ENCODE measurements at places on chromosomes 12 and 14. TPM values are rescaled to one million over a fixed set of nuclear protein-coding genes. Genes with fewer than 3 reads are reported as not detected.

DNA sequence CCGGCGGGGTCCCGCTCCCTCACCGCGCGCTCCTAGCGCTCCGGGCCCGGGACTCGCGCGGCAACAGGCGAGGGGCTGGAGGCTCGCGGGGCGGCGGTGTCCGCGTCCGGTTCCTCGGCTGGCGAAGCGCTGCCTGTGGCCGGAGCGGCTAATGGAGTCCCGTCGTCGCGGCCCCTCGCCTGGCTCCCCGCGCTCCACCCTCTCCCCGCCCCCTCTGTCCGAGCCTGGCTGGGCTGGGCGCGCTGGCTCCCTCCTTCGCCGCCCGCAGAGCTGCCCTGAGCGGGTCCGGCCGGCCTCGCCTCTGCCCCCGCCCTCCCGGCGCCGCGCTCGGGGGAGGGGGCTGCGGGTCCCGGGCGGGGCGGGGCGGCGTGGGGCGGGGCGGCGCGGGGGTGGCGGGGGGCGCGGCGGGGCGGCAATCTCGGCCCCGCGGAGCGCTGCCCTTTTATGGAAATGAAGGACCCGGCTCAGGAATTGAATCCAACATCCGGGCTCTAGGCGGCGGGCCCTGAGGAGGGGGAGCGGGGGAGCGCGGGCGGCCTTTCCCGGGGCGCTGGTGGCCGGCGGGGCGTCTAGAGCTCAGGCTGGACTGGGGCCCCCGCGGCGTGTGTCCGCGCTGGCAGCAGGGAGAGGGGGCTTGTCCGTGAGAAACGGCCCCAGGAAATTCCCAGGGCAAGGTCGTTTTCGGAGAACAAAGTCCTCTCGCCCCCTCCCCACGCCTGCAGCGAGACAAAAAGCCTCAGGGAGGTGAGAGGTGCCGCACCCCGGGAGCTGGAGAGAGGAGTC lies at the start of gene FERMT2:
TSS of gene FERMT2 (minus strand) at position 153 of the 783 bp plus-strand sequence. CDS start 482 bp downstream, outside the sequence.
- peak; percentile 86 for DNase-seq

The STAC3 gene
- 7.0 TPM for total RNA-seq

The SSTR1 gene
- total RNA-seq: 3.8 TPM

The TCL1B gene
- 0.83 TPM for total RNA-seq

GRCh38 chr12:126554625-126555024 lies 1489.4 kb downstream of the AACS start:
- DNase-seq: no peak

The NACA gene
- 908 TPM for total RNA-seq

- DNase-seq: peak; percentile 93
Measured at GRCh38 chr14:21014761-21015190, 10.1 kb downstream of the NDRG2 start.

DNA sequence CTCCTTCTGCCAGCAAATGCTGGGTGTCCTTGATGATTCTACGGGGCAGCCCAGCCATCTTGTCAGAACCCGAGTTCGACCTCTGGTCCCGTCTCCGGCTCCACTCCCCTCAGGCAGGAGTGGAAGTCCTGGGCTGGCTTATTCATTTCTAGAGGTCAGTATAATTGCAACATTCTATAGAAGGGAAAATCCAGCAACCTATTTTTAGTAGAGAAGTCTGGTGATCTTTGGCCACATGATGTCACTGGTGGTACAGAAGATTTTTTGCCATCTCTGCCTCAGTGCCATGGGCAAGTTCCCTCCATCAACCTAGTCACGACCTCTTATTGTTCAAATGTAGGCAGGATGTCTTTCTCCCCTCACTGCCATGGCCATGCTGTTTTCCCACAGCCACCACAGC lies 22.4 kb downstream of the OR10G2 start:
- DNase-seq: peak; percentile 22

DNA sequence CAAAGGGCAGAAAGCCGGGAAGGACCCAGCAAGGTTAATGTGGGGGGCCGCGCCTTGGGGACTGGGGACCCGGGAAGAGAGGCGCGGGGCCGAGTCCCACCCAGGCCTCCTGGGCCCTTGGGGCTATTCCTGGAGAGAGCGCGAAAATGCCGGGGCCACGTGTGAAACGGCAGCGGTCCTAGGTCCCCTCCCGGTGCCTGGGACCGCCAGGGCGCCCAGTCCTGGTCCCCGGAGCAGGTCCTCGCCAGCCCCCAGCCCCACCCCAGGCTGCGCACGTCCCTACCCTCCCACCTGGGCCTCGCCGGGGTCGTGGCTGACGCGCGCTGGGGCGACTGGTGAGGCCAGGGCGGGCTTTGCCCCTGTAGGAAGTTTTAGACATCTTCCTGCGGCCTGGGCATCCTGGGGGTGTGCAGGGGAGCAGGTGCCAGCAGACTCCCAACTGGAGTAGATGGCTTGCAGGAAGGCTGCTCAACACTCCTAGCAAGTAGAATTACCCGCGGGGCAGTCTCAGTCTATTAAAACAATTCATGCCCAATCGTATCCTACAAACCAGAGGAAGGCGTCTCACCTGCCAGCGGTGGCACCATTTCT lies 708 bp downstream of the FAR2 start:
- no peak for DNase-seq

GRCh38 chr14:104822821-104823615 lies 22.1 kb downstream of the ZBTB42 start:
- DNase-seq: no peak

- no peak for DNase-seq
Measured at GRCh38 chr12:96314723-96315122, 85.5 kb downstream of the CDK17 start.

The CLEC9A gene
- total RNA-seq: not detected

GRCh38 chr14:47555333-47555732 lies 120.1 kb downstream of the MDGA2 start:
- no peak for DNase-seq

DNA sequence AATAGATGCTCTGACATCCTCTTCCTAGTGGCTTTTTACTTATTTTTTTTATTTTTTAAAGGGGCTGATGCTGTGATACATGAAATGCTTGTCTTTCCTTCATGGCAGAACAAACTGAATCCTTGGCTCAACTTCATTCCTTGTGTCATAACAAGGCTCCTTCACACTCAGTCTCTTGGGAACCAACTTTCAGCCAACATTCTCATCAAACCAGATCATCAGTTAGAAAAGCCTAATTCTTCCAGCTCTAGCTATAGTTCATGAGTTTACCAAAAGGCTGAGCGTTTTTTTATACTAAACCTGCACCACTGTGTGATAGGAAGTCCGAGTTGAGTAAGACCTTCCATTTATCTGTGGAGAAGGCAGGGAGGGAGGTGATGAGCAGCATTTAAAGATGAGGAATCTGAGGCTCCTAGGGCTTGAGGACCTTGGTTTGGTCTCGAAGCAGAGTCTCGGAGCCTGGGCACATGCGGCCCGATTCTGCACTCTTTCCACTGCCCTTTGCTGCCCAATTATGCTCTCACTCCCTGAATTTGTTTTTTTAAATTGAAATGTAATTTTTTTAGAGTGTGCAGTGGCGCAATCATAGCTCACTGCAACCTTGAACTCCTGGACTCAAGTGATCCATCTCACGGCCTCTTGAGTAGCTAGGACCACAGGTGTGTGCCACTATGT lies 8.2 kb downstream of the GPRC5D start:
- DNase-seq: no peak

DNA sequence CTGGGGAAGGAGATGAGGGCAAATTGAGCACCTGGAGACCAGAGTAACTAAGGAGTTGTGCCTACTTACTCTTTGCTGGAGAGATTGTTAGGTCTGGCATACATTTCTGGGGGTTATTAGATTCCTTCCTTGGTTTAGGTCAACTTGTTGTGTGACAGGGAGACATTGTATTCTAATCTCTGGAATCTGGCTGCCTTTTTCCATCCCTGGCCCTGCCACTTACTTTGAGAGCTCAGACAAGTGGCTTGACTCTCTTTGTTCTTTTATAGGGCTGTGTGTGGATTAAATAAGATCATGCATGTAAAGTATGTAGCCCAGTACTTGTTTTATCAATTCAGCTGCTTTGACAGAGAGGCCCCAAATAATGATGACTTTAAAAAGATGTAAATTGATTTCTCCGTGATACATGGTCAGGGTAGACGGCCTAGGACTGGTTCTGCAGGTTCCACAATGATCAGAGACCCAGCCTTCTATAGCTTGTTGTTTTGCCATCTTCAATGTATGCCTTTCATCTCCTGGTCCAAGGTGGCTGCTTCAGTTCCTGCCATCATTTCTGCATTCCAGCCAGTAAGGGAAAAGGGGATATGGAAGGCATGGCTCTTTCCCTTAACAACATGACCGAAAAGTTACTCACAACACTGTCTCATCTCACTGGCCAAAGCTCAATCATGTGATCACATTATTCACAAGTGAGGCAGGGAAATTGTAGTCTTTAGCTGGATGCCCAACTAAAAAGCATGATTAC lies 72.6 kb downstream of the CHST11 start:
- DNase-seq: no peak
